ENCODE measurements at places on chromosomes 5 and 9.

GRCh38 chr5:90475436-90475980 lies 844 bp downstream of the POLR3G start:
- no peak for DNase-seq

DNA sequence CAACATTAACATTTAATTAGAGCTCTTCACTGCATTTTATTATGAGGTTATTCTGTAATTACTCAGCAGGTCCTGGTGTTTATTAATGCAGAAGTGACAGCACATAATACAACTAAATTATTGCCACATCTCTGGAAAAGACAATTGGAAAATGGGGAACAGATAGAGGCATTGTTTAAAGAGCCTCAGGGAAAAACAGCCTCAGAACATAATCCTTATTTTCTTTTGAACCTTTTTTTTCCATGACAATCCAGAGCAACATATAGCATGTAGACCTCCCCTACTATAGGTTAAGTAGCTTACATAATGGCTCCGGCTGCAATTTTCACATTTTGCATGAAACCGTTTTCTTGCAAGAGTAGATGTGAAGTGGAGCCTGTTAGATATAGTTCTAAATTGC lies 87.2 kb downstream of the RMI1 start:
- DNase-seq, result no peak

DNA sequence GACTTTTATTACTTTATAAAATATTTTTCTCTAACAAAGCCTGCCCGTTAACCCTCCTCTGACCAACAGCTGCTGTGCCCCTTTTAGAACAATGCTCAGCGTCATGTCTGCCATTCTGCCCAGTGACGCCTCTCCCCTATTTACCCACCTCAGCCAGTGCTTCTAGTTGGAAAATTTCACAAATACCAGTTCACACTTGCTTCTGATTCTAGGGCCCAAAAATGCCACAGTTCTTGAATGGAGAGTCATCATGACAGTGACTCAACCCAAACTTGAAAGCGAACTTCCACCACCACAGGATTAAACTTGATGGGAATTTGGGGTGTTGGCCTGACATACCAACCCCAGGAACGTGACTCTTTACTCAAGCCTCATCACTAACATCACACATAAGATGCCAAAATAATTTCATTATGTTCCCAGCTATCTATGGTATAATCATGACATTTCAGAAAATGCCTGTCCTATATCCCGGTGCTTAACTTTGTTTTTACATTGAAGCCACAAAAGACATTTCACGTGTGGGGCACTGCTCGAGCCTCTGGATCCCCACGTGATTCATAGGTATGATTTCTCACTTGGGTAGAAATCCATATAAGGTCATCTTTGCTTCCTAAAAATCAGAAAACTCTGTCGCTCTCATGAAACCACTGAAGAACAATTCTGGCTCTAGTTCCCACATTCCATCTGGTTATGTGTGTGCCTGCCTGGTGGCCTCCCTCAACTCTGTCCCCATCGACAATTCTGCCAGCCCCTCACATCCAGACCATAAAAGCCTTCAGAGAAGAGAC lies 220.9 kb downstream of the ACTL7B start:
- no peak for DNase-seq

DNA sequence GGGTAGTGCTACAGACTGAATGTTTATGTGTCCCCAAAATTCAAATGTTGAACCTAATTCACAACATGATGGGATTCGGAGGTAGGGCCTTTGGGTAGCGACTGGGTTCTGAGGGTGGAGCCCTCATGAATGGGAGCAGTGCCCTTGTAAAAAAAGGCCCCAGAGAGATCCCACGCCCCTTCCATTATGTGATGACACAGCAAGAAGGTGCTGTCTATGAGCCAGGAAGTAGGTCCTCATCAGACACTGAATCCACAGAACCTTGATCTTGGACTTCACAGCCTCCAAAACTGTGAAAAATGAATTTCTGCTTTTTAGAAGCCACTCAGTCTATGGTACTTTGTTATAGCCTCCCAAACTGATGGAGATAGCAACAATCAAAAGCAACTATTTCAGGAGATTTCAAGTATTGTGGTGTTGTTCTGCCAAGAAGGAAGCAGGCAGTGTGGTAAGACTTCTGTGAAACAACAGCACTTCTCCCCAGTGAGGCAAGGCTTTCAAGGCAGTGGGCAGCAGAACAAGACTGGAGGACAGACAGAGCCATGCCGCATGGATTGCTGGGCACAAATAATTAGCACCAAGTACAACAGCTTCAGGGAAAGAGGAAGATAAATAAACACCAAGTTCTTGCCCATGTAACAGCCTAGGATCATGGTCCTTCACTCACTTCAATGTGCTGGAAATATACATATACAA lies 76.1 kb downstream of the OR2K2 start:
- no peak for DNase-seq

- DNase-seq, result no peak
Observed at GRCh38 chr9:33799928-33800704, 4.8 kb downstream of the PRSS3 start.

DNA sequence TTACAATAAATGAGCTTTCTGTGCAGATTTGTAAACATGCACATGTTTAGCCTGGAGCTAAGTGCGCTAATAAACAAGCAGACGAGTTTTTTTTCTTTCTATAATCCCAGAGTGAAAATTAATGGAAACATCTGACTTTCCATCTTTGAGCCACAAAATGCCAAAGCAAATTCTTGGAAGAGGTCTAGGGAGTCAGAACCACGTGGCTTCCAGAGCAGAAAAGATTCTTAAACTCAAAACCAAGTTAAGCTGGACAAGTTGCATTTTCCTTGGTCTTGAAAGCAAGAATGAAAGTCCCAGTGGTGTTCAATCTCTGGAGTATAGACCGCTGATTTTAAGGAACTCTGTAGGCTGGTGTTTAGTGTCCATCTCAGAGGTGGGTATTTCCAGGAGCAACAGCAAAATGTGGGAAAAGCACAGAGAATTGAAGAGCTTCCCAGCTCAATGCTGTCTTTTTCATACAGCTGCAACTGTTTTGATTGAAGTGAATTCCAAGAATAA lies 71.4 kb downstream of the MYO10 start:
- DNase-seq, result no peak

DNA sequence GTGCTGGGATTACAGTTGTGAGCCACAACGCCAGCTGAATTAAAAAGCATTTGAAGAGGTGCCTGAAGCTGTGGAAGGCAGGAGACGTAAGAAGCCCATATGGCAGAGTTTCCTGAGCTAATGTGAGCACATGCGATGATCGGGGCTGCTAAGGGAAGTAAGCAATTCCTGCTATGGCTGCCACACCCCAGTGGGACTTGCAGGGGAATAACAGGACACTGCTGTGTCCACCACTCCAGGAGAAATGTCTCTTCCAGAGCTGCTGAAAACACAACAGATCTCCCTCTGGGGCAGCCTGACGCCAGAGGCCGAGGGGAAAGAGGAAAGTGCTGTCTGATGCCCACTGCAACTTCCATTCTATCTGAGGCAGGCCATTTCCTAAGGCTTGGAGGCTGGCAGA lies 46.2 kb upstream of the ANKRD55 start:
- DNase-seq, result no peak

- no peak for DNase-seq
Observed at GRCh38 chr9:117120061-117120460, 294.8 kb downstream of the ASTN2 start.

DNA sequence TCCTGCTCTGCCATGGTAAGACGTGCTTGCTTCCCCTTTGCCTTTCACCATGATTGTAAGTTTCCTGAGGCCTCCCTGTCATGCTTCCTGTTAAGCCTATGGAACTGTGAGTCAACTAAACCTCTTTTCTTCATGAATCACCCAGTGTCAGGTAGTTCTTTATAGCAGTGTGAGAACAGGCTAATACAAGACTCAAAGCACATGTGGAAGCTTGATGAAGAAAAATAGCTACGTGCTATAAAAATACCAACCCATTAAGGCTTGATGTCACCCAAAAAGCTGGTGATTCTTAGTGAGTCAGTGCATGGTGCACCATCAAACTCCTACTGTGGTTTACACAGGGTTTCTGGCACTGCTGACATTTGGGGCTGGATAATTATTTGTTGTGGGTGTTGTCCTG lies 332.2 kb downstream of the TMEM167A start:
- no peak for DNase-seq

DNA sequence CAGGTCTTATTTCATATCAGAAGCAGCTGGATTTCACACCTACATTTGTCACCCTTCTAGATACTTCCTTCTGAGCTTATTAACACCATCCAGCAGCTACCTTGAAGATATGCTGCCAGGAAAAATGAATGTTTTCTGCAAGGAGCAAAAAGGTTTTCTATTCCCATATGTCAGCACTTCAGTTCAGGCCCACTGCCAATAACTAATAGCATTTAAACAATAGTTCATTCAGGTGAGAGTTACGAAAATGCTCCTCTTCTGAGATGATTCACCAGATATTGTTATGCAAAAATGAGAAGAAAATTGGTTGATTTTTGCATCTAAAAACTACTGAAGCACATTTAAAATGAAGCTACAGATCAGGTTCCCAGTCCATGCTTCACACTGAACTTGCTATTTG lies 56.4 kb upstream of the ISL1 start:
- DNase-seq, result no peak

GRCh38 chr9:76181781-76182180 lies 212.4 kb downstream of the RFK start:
- DNase-seq, result no peak

DNA sequence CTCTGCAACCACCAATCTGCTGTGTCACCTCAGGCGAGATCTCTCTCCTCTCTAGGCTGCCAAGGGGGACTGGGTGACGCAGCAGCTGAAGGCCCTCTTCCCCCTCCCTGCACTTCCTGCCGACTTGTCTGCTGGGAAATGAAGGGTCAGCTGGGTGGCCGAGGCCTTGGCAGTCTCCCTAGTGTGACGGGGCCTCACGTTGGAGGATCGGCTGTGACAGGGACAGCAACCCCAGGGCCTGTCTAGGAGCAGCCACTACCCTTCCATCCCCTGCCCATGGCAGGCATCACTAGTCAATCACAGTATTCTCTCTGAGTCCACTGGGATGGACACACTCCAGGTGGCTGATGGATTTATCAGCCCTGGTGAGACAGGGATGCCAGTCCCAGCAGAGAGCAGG lies 107.3 kb upstream of the SARDH start:
- peak; percentile 77 for DNase-seq

GRCh38 chr9:28747351-28747985 lies 1174.2 kb upstream of the C9orf72 start:
- DNase-seq, result no peak

DNA sequence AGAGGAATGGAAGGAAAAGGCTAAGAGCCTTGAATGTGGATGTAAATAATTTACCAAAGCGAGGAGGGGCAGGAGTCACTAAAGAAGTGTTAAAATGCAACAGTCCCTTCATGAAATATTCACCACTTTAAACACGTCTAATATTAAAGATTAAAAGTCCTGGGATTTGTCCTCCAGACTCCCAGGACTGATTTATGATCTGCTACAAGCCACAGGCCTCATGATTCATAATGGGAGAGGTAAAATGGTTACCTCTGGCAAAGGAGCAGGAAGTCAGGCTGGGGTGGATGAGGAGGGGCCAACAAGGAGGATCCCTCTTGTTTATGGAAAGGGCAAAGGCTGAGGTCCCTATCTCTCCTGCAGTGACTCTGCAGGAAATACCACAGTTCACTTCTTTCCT lies 292.4 kb downstream of the TRIM32 start:
- DNase-seq, result no peak

GRCh38 chr5:159911349-159911748 lies 4.9 kb upstream of the ADRA1B start:
- DNase-seq, result no peak

- no peak for DNase-seq
Observed at GRCh38 chr5:11038772-11039171, 277.7 kb upstream of the DAP start.

DNA sequence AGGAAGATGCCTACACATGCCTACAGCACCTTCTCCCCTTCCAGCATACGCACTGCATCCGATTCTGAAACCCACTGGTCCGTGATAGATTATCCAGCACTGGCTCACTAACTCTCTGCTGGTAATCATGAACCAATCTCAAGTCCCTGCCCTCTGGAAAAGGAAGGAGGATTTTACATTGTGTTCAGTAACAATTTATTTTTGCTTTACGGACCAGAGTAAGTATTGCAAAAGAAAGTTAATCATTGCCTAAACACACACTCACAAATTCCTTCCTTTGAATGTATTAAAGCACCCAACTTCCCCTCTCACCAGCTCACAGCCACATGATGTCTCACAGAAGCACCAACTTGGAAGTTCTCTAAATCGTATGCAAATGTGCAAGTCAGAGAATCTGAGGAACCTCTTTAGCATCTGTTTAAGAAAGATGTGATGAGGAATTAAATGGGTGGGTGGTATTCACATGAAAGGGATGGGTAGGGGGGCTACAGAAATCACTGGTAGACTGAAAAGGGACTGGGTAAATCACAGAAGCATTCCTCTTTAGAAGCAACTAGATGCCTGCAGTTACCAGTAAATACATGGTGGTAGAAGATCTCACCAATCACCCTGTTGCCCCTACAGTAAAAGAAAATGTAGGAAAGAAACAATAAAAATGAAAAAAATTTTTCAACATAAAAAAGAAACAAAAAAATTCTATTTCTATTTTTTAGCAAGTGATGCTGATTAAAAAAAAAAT lies 8.4 kb downstream of the GNAQ start:
- DNase-seq, result peak; percentile 20

- DNase-seq, result no peak
Observed at GRCh38 chr5:96952118-96952750, 16.4 kb downstream of the LNPEP start.

Data from AG08396 (cell line).